ENCODE measurements at places on chromosomes 3 and 15. TPM values are rescaled to one million over a fixed set of nuclear protein-coding genes. Genes with fewer than 3 reads are reported as not detected.

DNA sequence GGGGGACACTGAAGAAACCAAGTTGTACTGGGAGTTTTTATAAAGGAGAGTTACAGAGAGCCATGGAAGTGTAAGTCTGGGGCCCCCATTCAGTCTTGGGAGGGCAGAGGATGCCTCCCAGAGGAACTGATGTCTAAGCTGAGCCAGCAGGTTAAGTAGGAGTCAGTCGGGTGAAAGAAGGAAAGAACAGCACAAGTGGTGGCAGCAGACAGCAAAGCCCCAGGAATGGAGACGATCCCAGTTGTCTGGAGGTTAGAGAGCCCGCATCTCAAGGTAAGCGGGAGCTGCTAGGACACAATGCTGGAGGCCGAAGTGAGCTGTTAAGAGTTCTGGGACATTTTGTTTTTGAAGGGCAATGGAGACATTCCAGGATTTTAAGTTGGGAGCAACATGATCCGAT, 88.8 kb downstream of the TAMM41 start:
- H3K4me3 ChIP-seq, result no peak overlapping the region
- H3K27me3 ChIP-seq, result no peaks in the 10 kb centered on the region
- no peak overlapping the region for H3K27ac ChIP-seq
- no peak for DNase-seq

DNA sequence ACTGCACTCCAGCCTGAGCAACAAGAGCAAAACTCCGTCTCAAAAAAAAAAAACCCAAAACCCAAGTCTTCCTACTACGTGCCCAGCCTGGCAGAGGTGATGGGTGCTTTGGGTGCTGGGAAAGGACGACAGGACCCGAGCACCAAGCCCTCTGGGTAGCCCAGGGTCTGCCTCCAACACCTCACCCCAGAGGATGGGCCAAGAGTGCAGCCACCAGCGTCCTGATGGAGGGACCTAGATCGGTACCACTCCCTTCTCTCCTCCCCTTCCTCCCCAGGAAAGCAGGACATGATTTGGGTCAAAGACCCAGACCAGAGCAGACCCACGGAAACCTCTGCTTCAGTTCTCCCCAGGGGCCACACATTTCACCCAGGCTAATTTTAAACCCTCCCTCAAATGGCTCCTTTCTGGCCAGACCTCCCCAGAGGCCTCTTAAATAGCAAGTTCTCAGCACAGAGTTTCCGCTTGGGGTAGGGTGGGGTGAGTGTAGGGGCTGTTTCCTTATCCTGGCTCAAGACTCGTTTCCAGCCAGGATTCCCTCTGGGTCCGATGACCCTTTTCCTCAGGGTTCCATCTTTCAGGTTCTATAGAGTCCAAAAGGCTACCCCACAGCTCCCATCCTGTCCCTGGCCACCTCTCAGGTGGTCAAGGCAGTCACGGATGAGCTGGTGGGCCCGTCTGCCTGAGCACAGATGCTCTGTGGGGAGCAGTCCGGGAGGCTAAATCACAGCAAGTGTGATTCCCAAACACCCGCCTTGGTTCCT, 20.5 kb downstream of the RBPMS2 start:
- H3K4me1 ChIP-seq, result peaks cover 17% of the 10 kb centered on the region
- H3K4me3 ChIP-seq, result no peak overlapping the region
- H3K27ac ChIP-seq, result no peak overlapping the region
- H3K36me3 ChIP-seq, result peaks cover 21% of the 10 kb centered on the region

DNA sequence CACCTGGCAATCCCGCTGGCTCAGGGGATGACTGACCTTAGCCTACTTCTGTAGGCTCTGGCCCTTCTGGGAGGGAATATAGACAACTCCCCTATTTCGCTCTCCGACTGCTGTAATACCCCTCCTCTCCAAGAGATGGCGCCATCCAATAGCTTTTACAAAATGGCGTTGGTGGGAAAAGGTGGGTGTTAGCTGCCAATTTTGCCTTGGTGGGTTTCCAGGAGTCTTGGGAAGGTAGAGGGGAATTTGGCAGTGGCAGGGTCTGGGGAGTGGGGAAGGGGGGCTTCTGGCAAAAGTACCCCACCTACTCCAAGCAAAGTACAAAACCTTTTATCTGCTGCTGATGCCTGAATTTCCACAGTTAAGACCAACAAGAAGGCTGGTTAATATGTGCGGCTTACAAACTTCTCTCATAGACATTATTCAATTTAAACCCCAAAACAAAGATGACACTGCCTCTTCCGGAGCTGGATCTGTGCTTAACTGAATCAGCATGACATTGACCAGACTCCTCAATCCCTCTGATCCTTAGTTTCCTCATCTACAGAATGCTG, 62.1 kb downstream of the RASGRF1 start:
- H3K36me3 ChIP-seq, result no peaks in the 10 kb centered on the region
- H3K4me3 ChIP-seq, result no peak overlapping the region
- H3K27me3 ChIP-seq, result no peaks in the 10 kb centered on the region

- no peaks in the 10 kb centered on the region for H3K27me3 ChIP-seq
- peaks cover 3% of the 10 kb centered on the region for H3K4me1 ChIP-seq
- no peak overlapping the region for H3K4me3 ChIP-seq
- no peaks in the 10 kb centered on the region for H3K36me3 ChIP-seq
Measured at GRCh38 chr3:4341336-4341675, 38.1 kb downstream of the SETMAR start.

The IQCH gene
- total RNA-seq, result 0.88 TPM
